Left lung (tissue), 14 donors: ENCODE measurements at places on chromosomes 2 and 18. TPM values are rescaled to one million over a fixed set of nuclear protein-coding genes. Genes with fewer than 3 reads are reported as not detected.

- no peak for DNase-seq
These were observed 76.9 kb downstream of the RTP5 start for GRCh38 chr2:241946306-241947003.

PRSS56 gene
- not detected for polyA plus RNA-seq

- no peak for DNase-seq
These were observed 8.4 kb upstream of the HIBCH start for GRCh38 chr2:190327867-190328572.

PRKRA gene
- polyA plus RNA-seq: 67.8 TPM
